ENCODE measurements at places on chromosomes 5 and 9. TPM values are rescaled to one million over a fixed set of nuclear protein-coding genes. Genes with fewer than 3 reads are reported as not detected.

- no peak for DNase-seq
These were observed 233.5 kb downstream of the FRMD3 start for GRCh38 chr9:83304686-83305085.

DNA sequence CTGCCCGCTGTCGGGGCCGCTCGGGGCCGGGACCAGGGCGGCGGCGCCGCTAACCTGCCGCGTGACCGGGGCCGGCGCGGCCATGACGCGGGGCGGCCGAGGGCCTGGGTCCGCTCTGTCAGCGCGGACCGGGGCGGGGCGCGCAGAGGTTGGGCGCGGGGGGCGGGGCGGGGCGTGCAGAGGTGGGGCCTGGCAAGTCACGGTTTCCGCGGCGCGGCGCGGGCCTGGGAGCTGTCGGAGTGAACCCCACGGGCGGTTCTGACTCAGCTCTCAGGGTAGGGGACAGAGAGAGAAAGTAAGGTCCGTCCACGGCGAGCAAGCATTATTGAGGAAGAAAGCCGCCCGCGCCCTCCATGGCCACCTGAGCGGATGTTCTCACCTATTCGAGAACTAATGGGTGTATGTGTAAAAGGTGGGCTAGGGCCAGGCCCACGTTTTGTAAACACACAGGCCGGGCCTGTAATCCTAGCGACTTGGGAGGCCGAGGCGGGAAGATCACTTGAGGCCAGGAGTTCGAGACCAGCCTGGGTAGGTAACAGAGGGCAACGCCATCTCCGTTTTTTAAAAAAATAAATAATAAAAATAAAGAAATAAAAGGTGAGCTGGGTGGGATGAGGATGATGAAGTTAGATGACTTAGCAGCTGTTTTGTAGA is at the start of gene PRXL2C:
TSS of gene PRXL2C (minus strand) at position 120 of the 654 bp plus-strand sequence. CDS start at position 84, 36 bp downstream.
- peak; percentile 20 for DNase-seq

DNA sequence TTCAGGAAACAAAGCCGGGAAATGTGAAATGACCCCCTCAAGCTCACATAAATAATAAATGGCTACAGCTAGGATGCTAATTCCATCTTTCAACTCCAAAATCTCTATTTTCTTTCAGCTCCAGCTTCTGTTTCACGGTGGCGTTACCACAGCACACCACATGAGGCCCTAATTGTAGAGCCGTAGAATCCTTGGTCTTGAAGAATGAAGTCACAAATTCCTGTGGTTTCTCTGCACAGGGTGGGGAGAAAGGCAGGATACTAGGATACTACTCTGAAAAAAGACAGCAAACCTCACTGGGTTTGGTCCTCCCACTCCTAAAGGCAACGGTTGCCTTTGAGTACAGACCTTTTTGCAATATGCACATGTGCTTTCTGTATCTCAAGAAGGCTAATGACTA is 13.9 kb upstream of the RARS1 start:
- DNase-seq: no peak

DNA sequence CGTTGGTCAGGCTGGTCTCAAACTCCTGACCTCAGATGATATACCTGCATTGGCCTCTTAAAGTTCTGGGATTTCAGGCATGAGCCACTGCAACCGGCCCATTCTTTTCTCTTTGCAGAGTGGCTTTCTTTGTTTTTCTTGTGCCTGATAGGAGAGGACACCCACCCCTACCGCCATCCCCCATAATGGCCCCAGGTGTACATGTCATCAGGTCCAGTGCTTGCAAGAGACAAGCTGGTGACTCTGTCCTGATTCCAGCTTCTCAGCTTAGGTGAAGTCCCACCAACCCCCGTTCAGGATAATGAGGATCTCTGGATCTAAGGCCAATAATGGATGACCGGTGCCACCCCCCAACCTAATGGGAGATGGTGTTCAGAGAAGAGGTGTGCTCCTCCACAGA is 2.3 kb upstream of the AIF1L start:
- DNase-seq: no peak

Gene GBGT1
- polyA plus RNA-seq: 2.3 TPM

GRCh38 chr9:36878986-36879982 is 154.8 kb downstream of the PAX5 start:
- DNase-seq: no peak

DNA sequence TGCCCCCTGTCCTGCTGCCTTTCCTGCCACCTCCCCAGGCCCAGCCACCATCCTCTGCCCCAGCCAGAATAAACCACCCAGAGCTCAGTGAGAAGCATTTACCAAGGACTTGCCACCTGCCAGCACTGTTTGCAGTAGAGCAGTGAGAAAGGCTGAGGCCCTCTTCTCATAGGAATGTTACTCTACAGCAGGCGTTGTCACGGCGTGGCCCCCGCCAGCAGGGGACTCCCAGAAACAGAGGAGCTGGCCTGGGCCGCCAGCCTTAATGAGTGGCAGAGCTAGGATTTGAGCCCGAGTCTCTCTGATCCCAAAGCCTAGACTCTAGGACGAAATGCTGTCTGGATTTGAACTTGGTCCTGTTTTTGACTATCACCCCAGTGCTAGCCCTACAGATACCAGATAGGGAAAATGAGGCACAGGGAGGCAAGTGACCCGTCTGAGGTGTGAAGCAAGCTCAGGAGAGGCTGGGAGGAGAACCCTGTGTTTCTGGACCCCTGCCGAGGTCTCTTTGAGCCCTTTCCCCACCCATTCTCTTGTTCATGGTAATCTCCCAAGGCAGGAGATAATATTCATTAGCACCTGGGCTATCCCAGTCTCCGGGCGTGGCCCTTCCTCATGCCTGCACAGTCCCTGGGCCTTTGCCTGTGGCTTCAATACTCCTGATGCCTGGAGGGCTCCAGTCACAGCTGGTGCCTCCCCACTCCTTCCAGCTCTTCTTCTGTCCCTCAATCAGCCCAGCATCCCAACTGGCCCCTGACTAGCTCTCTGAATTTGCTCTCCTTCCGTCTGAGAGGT is 30.7 kb downstream of the HRH2 start:
- DNase-seq: no peak

DNA sequence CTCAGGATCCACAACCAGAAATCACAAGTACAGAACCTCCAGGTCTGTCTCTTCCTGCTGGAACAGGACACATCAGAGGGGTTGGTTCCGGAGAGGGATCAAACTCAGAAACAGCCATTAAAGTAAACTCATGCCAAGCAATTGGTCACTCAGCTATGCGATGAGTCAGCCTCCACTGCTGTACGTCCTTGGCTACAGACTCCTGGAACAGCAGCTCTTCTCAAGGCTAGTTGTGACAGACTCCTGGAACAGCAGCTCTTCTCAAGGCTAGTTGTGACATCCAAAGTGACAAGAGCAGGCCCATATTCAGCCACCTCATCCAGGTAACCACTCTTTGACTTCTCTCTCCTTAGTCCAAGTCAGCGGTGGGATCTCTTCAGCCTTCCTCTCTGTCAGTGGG is at the start of gene SPINK13:
TSS of gene SPINK13 (plus strand) at position 229 of the 400 bp plus-strand sequence. CDS start 1,279 bp downstream, outside the sequence.
- DNase-seq: no peak

Gene PAPPA
- 4.2 TPM for polyA plus RNA-seq

DNA sequence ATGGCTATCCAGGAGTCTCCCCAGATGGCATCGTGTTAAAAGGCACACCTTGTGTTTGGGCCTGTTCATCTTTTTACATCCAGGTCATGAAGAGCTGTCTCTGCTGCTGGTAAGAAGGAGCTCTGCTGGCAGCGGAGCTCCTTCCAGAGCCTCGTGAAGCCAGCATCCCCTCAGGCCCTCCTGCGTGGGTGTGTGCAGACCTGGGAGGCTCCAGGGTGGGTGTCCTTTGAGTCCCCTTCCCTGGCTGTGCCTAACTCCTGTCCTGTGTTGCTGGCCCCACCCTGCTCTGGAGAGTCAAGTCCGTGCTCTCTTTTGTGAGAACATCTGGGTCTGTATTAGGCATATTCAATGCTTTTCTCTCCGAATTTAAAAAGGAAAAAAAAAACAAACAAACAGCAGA is 149.6 kb upstream of the IRX2 start:
- no peak for DNase-seq

DNA sequence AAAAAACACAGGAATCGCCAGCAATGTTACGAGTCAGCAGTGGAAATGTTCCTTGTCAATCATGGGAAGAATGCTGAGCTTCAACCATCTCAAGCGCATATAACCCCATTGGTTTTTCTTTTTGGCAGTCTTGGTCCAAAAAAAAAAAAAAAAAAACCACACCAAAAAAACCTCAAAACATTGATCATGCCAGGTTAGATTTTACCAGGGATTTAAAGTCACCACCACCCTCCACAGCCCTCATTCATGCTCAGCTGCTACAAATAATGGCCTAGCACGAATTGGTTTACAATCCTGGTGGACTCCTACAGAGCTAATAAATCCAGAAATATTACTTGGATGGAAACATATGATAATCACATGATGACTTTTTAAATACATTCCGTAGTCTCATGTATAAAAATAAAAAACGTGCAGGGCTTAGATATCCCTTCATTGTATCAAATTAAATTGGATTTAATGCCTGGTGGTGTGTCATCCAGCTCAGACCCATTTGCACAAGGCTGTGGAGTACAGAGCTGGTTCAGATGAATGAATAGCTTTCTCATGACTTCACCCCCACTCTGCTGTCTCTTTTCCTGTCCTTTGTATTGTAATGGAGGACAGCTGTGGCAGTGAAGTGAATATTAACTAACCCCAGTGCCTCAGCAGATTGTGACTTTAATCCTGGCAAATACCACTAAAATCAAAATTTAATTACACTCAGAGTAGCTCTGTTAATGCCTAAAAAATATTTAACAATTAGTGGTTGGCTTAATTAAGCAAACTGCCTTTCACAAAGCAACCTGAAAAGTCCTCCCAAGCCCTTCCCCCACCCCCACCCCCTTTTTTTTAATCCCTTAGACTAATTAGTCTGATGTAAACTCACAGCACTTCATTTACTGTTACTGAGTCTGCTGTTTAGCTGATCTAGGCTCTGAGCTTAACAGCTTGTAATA is 626.5 kb upstream of the ZNF608 start:
- DNase-seq: no peak

Gene KYAT1
- 20.5 TPM for polyA plus RNA-seq

Gene DOCK8
- 7.0 TPM for polyA plus RNA-seq

DNA sequence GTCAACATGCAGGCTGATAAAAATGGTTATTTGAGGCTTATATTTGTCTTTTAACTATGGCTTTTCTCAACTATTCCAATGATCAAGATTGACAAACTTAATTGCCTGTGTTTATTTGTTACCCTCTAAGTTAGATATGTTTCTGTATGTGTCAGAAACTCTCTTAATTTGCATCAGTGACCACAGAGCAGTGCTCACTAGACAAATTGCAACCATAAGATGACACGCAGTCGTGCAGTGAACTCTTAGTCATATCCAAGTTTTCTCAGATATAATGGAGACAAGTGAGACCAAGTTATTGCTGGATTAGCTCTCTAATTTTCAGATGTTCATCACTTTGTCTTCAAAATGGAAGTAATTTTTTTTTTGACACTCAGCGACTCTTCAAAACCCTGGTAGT is 342.2 kb upstream of the RFX3 start:
- no peak for DNase-seq

DNA sequence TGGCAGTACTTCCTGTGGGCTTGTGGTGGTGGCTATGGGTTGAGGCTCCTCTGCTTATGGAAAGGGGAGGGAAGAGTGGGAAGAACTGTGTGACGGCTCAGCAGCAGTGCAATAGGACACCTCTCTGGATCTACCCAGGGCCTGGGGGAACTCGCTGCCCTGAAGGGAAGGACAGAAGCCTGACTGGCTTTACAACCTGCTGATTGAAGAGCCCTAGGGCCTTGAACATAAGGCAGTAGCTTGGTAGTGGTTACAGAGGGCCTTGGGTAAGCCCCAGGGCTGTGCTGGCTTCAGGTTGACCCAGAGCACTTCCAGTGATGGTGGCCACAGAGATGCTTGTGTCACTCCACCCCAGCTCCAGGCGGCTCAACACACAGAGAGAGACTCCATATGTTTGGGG is 5.5 kb downstream of the CCIN start:
- no peak for DNase-seq
